ENCODE measurements at places on chromosomes 2 and 18. TPM values are rescaled to one million over a fixed set of nuclear protein-coding genes. Genes with fewer than 3 reads are reported as not detected.

Gene TMEFF2
- 22.9 TPM for polyA plus RNA-seq

Gene PTPRN
- 0.13 TPM for polyA plus RNA-seq

GRCh38 chr2:129504646-129505045 is 474.8 kb upstream of the RAB6C start:
- no peak for DNase-seq

DNA sequence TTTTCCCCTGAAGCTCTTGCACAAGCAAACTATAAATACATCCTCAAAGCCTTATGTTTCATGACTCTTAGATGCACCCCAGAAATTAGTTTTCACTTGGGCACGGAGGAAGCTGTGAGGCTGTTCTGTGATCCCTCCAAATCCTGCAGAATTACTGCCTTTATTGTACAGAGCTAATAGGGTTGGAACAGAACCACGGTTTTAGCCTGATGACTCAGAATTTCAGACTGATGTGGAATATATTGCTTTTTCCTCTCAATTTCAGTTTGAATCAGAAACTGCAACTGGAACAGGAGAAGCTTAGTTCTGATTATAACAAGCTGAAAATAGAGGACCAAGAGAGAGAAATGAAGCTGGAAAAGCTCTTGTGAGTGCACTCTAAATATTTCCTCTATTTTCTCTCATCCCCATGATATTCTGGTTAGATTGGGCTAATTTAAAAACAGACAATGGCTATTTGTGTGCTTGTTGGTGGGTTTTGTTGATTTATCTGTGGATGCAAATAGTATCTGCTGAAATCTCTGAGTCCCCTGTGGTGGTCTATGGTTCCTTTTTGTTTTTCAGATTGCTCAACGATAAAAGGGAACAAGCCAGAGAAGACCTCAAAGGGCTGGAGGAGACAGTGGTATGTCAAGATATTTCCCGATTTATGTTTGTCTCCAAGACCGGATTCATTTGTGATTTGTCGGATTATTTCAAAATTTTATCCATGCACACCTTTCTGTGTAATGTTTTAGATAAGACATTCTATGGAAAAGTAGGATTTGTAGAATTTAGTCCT is 38.2 kb upstream of the LYPD6B start:
- no peak for DNase-seq

DNA sequence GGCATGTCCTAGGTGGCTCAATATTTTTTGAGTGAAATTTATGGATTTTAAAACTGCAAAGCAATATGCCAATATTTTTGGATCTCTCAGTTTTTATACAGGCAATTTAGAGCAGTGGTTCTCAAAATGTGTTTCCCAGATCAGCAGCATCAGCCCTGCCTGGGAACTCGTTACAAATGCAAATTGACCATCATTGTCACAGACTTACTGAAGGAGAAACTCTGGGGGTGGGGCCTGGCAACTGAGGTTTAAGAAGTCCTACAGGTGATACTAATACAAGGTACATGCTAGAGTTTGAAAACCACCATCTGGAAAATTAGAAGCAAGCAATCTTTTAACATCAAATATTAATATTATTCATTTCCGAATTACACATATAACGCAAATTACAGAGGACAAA is 215.6 kb upstream of the PID1 start:
- no peak for DNase-seq

DNA sequence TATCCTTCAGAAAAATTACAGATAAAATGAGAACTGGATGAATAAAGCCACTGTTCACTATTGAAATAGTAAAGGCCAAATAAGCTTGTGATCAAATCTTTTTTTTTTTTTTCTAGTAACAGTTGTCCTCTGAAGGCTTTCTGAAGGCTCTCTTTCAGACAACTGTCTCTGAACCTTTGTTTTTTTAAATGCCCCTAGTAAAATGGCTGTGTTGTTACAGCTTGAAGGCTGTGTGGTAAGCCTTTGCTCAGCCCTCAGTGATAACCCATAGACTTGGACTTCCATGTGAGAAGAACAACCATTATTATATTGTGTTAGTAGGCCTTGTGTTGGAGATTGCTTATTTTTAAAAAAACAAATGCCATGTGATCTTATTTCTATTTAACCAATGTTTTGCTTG is 17.6 kb downstream of the FMNL2 start:
- no peak for DNase-seq

Measured in forelimb muscle (tissue), 1 donor.